Suppressor macrophage treated with lipopolysaccharide for 1 hour (primary cell): ENCODE measurements at places on chromosomes 7 and 10.
A peak's percentile ranks its signal among the peaks of the same experiment; 100 is the strongest.

DNA sequence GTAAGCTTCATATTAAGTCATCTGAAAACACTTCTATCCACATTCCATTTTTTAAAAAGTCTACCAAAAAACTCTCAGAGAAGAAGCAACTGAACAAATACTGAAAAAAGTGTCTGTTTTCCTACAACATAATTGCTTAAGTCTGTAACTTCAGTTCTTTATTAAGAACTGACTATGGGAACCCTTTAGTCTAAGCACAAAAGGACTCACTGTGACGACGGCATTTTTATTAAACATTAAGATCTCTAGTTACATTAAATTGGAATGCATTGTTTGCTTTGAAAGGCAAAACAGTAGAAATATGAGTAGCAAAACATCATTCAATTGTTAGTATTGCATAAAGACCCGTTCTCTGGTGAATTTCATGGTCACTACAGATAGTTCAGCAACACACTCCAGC is 5.8 kb upstream of the FAM3C start:
- no peak for DNase-seq

DNA sequence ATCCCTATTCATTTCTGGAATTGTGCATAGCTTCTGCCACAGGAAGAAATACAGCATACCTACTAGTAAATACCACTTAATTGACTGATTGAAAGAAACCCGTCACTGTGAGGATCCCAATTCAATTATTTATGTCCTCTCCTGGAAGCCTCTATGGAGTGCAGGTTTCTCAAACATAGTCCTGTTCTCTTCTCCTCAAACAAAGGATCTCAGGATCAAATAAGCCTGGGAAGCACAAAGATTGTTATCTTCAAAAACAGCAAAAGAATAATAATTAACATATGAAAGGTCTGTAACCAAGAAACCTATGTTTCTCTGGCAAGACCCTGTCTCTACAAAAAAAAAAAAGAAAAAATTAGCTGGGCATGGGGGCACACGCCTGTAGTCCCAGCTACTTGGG is 127.3 kb downstream of the KCNMA1 start:
- no peak for DNase-seq

DNA sequence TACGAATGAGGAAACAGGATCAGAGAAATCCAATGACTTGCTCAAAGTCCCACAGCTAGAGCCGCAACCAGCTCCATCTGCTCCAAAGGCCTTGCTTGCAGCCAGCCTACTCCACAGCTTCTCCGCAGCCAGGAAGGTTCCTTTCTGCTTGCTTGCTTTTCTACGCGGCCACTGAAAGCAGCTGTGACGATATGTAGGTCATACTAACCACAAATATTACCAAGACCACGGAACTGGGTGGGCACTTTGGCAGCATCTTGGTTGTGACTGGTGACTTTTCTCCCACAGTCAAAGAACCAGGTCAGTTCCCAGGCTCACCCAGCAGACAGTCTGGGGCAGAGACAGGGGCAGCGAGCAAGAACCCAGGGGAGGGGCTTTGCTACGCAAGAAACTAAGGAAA is 86.4 kb downstream of the FAM53B start:
- DNase-seq, result no peak

DNA sequence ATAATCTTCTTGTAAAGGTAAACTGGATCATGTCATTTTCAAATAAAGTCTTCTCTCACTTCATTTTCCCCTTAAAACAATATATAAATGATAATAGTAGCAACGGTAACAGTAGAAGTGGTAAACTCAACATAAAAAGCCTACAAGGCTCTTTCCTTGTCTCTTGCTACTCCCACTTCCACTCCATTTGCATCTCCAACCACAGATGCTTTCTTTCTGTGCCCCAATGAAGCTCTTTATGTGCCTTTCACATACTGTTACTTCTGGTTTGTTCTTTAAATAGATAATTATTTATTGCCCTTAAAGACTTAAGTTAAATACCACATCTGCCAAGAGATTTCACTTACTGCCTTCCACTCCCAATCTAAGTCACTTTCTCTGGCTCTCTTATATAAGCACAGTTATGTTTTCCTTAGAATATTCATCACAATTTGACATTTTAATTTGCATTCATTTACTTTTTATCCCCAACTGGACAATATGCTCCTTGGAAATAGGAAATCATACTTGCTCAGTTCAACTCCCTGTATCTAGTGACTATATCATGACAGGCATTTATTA is 149.9 kb downstream of the CRPPA start:
- no peak for DNase-seq

- peak; percentile 55 for DNase-seq
These were observed 10.2 kb downstream of the ZC3HAV1 start for GRCh38 chr7:139099172-139099947.

- DNase-seq, result no peak
These were observed 30.0 kb downstream of the ELFN1 start for GRCh38 chr7:1700086-1700485.

DNA sequence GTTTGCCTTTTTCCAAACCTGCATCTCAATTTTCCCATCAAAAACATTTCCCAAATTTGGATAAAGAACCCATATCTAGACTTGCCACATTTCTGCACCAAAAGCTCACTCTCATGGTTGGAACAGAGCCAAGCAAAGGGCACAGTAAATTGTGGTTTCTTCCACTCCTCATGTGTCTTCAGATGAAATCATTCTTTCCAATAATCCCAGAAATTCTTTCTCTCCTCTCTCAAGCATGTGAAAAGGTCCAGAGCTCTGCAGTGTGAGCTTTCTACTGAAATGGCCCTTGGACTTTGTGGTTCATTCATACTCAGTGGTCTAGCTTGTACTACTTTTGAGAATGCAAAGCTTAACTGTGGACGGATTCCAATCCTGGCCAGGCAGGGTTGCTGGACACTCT is 19.8 kb downstream of the PRSS2 start:
- DNase-seq, result no peak

DNA sequence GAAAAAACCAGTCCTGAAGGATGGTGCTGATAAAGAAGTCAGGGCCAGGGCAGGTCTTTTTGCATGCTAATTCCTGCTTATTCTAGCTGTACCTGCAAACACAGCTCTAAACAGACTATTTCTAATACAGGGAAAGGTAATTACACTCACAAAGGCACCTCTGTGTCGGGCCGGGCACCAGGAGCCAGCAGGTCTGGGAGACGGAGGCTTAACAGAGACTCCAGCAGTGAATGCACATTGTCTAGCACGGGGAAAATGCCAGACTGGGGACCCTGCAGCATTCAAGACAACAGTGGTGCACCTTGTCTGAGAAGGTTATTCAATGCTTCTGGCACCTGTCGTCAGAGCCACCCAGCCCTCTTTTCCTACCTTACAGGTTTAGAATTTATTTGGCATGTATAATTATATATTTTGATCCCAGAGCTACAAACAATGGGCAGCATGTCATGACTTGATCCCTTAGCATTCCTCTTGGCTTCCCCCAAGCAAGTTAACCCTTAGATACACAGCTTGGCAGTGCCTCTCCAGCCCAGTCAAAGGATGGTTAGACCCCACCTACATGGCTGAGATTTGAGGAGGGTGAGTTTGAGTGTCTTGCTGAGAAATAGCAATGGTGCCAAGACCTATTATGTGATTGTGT is 185.2 kb downstream of the SLC25A13 start:
- no peak for DNase-seq

- DNase-seq, result no peak
These were observed 6.8 kb downstream of the IL6 start for GRCh38 chr7:22733761-22734160.

DNA sequence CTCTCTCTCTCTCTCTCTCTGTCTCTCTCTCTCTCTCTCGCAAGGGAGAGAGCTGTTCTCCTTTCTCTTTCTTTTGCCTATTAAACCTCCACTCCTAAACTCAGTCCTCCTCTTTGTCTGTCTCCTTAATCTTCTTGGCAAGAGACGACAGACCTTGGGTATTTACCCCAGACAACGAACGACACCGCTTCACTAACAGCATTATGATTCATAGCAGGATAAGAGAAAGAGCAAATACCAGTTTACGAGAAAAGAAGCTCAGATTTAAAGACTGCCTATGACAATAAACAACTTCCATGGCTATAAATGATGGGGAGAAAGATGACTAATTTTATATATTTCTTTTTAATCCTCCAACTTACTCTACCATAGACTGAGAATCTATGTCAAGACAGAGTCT is 1396.5 kb upstream of the CELF2 start:
- DNase-seq, result no peak

GRCh38 chr7:4058158-4058557 is 623.9 kb upstream of the FOXK1 start:
- DNase-seq, result no peak

- peak; percentile 17 for DNase-seq
These were observed 165.5 kb upstream of the TARP start for GRCh38 chr7:38438970-38439369.

GRCh38 chr7:99707096-99707495 is 27.3 kb upstream of the CYP3A5 start:
- no peak for DNase-seq

DNA sequence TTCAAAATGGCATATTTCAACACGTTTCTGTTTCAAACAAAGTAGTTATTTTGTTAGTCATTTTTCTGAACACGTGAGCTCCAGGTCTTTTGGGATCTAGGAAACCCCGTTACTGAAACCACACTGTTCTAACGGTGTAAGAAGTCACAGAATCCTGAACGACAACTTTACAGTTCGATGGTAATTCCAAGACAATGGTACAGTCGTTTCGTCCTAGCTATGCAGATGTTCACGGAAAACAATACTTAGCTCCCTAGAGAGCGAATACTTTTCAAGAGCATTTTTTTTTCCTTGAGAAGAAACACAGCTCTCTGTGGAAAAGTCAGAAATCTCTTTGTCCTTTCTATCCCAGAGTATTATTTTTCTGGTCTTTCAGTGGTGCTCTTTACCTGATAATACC is 254.1 kb downstream of the ADARB2 start:
- DNase-seq, result no peak

GRCh38 chr7:82289152-82289535 is 154.4 kb downstream of the CACNA2D1 start:
- no peak for DNase-seq

DNA sequence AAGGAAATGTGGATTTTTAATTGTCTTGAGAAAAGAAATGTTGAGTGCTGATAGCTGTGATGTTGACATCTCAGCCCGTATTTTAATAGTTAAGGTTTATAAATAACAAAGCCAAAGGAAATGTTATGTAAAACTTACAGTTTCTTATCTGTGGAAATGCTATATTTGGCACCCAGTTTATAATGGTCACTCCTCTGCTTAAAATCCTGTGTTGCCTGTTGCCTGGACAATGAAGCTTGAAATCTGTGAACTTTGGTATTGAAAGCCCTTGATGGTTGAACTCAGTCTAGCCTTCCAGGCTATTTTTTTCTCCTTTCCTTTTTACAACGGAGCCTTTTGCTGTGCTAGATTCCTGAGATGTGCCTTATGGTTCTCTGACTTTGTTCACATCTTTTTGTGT is 46.5 kb downstream of the MCU start:
- no peak for DNase-seq

GRCh38 chr10:88838766-88839350 is 12.8 kb downstream of the ANKRD22 start:
- peak; percentile 87 for DNase-seq

DNA sequence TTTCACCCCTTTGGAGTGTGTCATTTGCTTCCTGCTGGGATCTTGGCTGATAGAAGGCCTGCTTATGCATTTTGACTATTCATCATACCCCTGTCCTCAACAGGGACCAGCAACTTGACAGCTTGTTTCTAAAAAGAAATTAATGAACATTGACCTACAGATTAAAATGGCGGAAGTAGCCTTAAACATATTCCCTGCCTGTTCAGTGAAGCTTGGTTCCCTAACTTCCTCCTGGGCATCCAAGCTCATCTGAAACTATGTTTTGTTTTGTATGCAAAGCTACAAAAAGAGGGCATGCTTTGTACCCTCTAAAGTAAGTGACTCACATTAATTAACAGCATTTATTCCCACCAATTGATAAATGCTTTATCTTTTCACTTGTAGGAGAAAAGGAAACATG is 26.8 kb upstream of the CDK14 start:
- DNase-seq, result no peak

- DNase-seq, result no peak
These were observed 30.2 kb downstream of the COBL start for GRCh38 chr7:51286401-51286800.

DNA sequence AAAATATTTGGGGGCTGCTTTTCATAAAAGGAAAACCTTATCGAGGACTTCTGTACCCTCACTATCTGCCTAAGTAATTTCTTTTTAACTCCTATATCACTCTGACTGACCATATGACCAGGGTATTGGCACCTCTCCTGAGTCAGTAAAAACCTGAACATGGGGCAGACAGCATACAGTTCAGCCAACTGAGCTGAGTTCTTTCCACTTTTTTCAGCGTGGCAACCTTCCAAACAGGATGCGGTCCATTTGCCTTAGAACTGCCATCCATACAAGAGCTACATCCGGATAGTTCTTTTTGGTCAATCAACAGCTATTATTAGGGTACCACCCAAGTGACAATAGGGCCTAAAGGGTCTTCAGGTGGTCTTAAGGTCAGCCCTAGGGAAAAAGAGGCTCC is 122.6 kb downstream of the MARCHF5 start:
- no peak for DNase-seq

GRCh38 chr10:13000431-13000830 is 1.1 kb downstream of the CCDC3 start:
- no peak for DNase-seq

DNA sequence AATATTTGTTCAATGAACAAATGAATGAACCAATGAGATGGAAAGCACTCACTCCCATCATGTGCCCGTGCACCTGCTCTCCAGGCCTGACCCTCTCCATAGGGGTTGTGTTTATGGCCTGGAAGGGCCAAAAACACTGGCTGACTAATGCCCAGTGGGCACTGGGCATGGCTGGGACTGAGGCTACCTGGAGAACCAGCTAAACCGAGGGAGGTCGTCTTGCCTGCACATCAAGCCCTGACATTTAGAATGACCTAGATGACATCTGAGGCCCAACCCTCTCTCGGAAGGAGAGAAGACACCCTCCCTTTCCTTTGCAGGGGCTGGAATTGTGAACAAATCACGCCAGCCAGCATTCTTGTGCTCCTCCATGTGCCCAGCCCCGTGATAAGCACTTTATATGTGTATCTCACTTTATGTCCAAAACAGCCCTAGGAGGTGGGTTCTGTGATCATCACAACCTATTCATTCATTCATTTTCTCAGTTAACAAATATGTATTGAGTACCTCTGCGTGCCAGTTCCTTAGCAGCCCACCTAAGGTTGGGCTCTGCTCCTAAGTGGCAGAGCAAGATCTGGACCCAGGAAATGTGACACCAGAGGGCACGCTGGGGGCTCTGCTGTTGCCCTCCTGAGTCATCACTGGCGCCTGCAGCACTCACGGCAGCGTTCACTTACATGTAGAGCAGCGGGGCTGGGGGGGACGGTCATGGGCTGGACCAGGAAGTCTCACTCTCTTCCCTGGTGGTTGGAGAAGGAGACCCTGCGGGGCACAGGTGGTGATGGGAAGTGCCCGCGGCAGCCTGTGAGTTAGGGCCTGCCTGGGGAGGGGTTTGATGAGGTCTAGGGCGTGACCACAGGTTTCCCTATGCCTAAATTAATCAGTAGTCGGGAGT is 52.0 kb downstream of the TSPAN15 start:
- DNase-seq, result no peak

- peak; percentile 57 for DNase-seq
These were observed 71.5 kb upstream of the SMNDC1 start for GRCh38 chr10:110376021-110376766.

DNA sequence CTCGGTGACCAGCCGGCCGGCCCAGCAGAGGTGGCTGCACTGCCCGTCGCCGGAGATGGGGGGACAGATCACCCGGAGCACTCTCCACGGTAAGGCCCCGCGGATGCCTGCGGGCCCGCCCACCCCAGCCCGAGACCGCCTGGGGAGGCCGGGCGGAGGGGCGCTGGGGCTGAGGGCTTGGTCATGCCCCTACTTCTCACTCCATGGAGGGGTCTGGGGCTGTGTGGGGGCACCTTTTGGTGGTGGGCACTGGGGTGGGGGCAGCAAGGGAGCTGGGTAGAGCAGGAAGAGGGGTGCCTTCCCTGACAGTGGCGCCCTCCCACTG is 61.8 kb downstream of the NEURL1 start:
- DNase-seq, result no peak
